ENCODE measurements at places on chromosomes 16 and 17.

- DNase-seq, result no peak
Measured at GRCh38 chr17:76246080-76247066, 6.1 kb upstream of the RNF157 start.

GRCh38 chr17:70795620-70796019 is 626.3 kb downstream of the KCNJ2 start:
- no peak for DNase-seq

DNA sequence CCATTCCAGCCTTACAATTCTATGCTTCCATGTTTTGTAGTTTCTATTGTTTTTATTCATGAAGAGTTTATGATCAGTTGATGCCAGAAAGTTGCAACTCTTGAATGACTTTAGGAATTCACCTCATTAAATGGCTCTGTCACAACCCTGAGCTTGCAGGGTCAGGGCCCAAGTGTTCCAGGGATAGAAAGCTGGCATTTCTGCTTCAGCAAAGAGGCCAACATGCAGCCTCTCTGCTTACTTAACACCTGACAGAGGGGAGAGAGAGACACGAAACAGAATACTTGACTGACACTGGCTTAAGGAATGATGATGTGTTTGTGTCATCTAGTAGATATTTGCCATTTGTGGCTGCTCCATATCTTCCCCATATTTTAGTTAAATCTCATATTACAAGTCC is 328.1 kb downstream of the CA10 start:
- no peak for DNase-seq

DNA sequence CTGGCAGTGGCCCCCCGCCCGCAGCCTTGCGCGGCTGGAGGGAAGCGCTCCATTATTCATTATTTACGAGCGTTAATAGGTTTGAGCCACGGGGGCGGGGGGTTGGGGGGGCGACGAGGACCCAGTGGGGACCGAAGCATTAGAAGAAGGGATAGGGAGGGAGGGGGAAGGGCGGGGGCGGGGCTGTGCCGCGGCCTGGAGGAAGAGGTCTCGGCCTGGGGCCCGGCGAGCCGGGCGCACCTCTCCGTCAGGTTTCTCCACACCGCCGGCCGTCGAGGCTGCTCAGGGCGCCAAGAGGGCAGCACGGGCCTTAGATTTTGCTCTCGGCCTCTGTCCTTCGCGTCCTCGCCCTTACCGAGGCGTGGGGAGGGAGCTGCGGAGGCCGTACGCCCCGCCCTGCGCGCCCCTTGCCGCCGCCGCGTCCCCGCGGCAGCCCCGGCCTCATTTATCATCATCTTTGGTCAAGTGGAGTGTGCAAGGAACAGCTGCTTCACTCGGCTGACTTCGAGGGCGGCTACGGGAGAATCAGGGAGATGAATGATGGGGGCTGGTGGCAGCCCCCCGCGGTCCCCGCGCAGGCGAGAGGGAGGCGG is 54.2 kb downstream of the SREBF1 start:
- no peak for DNase-seq

- no peak for DNase-seq
Measured at GRCh38 chr17:82913304-82914043, 73.7 kb upstream of the ZNF750 start.

DNA sequence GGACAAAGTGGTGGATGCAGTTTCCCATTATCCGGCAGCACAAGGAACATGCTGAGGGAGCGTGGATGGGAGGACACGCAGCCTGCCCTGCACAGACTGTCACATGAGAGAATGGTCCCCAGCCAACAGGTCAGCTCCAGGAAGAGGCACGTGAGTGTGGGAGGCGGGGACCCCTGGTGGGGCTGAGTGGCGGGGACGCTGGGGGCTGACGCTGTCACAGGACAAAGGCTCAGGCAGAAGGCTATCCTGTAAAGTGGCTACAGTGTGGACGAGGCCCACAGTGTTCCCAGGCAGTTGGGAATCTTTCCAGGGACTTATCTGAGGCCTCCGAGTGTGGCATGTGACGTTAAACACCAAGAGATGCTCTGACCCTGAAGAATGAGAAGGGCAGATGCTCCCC is 30.4 kb downstream of the MBTPS1 start:
- DNase-seq, result no peak

GRCh38 chr17:69578385-69578936 is 164.0 kb downstream of the MAP2K6 start:
- no peak for DNase-seq

DNA sequence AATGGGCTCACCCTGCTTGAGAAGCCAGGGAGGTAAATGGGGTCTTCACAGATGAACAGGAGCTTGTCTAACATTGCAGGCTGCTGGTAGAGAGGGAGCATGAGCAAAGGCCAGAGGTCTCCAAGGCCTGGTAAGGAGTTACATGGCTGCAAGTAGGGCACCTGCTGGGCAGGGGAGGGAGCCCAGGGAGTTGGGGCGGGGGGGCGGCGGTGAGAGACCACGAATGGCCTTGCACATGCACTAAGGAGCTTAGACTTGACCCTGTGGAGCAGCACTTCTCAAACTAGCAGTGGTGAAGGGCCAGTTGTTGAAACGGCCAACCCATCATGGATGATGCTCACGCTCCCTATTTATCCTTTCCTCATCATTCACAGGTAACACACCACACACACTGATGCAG is 38.4 kb downstream of the ERN1 start:
- no peak for DNase-seq

GRCh38 chr16:35492225-35492624 is 2032.8 kb downstream of the TP53TG3F start:
- no peak for DNase-seq

- no peak for DNase-seq
Measured at GRCh38 chr16:30958175-30959079, 873 bp downstream of the SETD1A start.

- DNase-seq, result no peak
Measured at GRCh38 chr17:76479515-76480060, 12.2 kb downstream of the AANAT start.

DNA sequence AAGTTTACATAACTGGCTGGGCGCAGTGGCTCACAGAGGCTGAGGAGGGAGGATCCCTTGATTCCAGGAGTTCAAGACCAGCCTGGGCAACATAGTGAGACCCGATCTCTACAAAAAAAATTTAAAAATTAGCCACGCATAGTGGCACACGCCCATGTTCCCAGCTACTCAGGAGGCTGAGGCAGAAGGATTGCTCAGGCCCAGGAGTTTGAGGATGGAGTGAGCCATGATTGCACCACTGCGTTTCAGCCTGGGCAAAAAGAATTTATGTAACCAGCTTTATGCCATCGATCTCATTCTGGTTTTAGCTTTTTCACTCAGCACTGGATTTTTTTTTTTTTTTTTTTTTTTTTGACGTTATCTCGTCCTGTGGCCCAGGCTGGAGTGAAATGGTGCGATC is 9.1 kb upstream of the CD300E start:
- DNase-seq, result no peak

DNA sequence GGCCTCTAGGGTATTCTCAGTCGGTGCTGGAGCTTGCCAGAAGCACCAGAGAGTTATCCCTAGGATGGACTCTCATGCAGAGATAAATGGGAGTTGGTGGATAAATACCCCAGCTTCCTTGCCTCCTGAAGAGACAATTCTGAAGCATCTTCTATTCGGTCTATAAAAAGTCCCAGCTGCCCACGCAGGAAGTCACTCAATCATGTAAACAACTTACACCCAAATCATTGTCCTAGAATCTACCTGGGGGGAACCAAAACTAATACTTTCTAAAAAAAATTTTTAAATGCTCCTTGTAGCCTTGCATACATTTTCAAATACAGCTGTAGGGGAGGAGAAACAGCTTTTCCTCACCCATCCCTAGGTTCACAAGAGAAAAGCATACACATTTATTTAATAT is 66.6 kb upstream of the ELAC2 start:
- no peak for DNase-seq

GRCh38 chr17:78131172-78132083 is 857 bp downstream of the TMC8 start:
- no peak for DNase-seq

DNA sequence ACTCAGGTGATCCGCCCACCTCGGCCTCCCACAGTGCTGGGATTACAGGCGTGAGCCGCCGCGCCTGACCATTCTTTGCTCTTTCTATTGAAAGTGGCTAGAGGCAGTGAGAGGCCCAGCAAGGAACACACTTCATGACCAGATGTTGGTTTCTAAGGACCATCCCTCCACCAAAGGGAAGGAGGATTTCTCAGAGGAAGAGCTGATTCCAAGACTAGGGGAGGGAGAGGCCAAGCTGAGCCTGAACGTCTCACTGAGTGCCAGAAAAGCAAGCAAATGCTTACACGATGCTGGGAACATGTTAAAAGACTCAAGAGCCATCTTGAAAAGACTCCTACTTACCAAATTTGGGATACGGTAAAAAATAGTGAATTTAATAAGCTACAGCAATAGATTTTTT is 79.2 kb downstream of the MRM3 start:
- no peak for DNase-seq

DNA sequence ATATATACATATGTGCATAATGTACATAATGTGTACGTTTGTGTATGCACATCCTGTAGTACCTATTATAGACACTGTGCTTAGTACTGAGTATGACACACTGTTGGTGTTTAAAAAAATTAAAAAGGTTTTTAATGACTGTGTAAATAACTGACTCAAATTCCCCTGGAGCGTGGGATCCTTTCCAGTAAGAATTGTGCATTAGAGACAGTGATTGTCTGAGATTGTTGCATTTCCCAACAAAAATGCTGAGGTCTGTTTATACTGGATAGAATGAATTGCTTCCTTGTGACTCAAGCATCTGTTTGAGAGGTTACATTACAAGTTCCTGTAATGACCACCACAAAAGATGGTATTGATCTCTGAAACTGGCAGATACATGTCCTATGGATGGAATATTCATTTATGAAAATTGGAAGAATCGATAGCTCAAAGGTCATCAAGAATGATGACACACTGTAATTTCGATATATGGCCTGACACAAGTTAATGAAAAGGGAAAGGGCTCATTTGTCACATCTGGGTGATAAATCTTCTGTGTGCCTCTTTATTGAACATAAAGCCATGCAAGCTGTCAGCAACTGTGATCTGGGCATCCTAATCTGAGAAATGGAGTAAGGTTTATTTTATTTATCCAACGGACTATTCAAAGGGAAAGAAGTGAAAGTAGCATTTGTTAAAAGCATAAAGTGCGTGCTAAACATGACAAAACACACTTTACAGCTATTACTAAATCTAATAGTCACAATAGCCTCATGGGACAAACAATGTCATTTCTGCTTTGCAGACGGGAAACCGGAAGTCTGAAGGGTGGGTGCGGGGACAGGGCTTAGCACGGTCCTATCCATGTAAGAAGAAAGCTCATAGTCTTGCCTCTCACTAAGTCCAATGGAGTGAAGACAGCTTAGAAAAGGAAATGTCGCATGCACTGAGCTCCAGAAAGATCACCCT is 228.8 kb downstream of the CDH11 start:
- DNase-seq, result peak; percentile 53

DNA sequence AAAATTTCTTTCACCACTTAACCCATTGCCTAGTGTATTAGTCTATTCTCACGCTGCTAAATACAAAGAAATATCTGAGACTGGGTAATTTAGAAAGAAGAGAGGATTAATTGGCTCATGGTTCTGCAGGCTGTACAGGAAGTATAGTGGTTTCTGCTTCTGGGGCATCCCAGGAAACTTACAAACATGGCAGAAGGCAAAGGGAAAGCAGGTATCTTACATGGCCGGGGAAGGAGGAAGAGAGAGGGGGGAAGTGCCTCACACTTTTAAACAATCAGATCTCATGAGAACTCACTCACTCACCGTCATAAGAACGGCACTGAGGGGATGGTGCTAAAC is 931.4 kb upstream of the SOX9 start:
- DNase-seq, result no peak

- DNase-seq, result no peak
Measured at GRCh38 chr16:10324210-10324609, 61.7 kb upstream of the ATF7IP2 start.

DNA sequence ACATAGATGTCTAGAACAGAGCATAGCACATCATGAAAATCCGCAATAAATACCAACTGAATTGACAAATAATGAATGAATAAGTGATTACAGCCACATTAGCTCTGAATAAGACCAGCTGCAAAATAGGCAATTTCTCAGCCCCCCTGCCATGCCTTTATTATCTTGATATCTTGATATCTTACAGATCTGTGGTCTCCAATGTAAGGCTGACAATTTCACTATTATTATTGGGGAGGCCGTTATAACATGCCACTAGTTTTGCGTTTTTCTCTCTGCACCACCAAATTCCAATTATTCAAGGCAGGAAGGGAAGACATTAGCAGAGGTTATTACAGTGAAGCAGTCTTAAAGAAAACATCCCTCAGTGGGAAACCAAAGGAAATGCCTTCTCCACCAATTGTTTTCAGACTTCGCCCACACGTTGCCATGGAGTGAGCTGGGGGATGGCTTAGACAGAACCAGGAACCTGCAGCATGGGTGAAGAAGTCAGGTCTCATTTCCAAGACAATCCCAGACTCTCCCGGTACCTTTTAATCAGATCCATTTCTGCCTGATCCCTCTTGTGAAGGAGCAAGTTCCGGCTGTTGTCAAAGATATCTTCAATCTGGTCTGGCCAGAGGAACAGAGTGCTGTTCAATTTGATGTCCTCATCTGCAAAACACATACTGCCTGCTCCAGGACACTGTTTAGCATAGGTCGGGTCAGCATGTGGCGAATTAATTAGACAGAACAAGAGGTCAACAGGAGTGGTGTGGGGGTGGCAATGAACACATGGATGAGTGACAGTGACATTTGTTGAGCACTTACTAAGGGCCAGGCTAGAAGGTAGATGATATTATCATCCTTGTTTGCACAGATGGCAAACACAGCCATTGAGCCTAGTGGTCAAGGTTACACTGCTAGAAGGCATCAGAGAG is 46.4 kb downstream of the DNAH3 start:
- no peak for DNase-seq

DNA sequence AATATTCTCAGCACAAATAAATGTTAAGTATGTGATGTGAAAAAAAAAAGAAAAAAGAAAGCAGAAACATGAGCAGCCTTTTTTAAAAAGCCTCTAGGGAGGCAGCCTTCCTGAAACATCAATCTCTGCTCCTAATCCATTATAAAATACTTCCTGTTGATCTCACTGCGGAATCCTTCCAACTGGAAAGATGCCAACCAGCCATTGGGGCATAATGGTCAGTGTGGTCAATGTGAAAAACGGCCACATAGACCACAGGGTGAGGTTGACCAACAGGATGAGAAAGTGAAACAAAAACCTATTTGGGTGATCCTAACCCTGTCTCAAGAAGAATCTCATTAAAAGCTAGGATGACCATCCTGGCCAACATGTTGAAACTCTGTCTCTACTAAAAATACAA is 26.1 kb upstream of the ABCA8 start:
- DNase-seq, result no peak

GRCh38 chr16:73159296-73159695 is 111.4 kb upstream of the ZFHX3 start:
- no peak for DNase-seq

DNA sequence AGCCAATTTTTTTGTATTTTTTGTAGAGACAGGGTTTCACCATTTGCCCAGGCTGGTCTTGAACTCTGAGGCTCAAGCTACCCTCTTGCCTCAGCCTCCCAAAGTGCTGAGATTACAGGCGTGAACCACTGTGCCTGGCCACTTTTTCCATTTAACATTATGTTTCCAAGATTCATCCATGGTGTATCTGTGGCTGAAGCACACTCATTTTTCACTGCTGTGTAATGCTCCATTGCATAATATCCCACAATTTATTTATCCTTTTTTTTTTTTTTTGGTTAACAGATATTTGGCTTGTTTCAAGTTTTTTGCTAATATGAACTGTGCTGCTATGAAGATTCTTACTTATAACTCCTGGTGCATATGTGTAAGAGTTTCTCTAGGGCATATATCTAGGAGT is 1.9 kb upstream of the NUP93 start:
- DNase-seq, result no peak

GRCh38 chr17:58618336-58618735 is 73.5 kb downstream of the TEX14 start:
- no peak for DNase-seq

Measured in epithelial cell of prostate (primary cell).